ENCODE measurements at places on chromosomes 12 and 14.

DNA sequence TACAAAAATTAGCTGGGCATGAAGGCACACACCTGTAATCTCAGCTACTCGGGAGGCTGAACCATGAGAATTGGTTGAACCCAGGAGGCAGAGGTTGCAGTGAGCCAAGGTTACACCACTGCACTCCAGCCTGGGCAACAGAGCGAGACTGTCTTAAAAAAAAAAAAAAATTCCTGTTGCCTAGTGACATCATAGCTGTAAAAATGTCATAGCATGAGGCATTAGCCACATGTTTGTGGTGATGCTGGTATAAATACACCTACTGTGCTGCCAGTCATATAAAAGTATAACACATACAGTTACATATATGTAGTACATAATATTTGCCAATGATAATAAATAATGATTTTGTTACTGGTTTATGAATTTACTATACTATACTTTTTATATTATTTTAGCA lies 22.2 kb downstream of the SLC41A2 start:
- DNase-seq, result no peak

- no peak for DNase-seq
Measured at GRCh38 chr12:12564911-12565310, 2.2 kb upstream of the DUSP16 start.

- DNase-seq, result peak; percentile 51
Measured at GRCh38 chr12:92144631-92145480, 790 bp downstream of the BTG1 start.

- DNase-seq, result no peak
Measured at GRCh38 chr12:129296671-129297070, 443.4 kb downstream of the GLT1D1 start.

- no peak for DNase-seq
Measured at GRCh38 chr14:20687362-20688166, 1.0 kb upstream of the ANG start.

- DNase-seq, result no peak
Measured at GRCh38 chr12:5165296-5165970, 121.8 kb downstream of the KCNA5 start.

- DNase-seq, result no peak
Measured at GRCh38 chr14:20204721-20205120, 14.0 kb downstream of the OR11G2 start.

DNA sequence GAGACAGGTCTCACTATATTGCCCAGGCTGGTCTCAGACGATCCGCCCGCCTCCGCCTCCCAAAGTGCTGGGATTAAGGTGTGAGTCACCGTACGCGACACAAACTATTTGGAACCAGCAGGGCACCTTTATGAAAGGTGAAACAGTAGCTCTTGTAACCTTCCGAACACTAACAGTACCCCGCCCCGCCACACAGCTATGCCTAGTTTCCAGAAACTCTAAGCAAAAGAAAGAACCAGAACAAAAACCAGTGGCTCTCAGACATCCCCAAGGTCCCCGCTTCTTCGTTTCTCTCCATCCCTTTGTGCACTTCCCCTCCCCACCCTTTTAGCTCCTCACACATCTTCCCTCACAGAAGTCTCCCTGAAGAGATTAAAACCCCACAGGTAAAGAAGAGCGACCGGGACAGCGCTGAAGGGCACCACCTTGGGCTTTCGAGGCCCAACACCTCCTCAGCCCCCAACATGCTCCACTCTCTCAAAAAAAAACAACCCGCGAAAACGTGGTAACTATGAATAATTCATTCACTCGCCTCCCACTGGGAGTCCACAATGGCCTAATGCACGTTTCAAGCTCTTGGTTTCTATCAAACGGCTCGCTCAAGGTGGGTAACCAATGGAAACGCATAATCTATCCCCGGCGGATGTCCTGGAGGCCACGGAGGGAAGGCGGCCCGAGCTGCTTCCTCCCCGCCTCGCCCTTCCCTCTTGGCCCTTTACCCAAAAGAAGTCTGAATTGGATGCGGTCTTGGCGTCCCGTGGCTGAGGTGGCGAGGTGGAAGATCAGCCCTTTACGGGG lies 877 bp downstream of the BAG5 start:
- DNase-seq, result no peak

DNA sequence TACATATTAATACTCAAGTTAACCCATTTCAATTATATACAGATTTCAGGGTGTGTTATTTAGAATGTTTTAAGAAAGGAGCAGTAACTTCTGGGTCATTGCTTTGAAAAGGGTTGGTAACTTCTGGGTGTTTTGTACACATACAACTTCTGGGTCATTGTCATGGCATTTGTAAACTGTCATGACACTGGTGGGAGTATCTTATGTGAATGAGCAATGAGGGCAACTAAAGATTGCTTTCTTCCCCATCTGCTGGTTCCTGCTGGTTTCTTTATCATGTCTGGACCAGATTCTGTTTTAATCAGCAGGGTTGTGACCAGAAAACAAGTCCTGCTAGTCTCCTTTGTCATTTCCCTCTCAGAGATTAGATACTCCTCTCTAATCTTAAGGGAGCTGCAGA lies 713.3 kb downstream of the LRFN5 start:
- no peak for DNase-seq

GRCh38 chr14:47872588-47872987 lies 197.2 kb upstream of the MDGA2 start:
- no peak for DNase-seq

GRCh38 chr14:67882986-67883555 lies 63.5 kb downstream of the RAD51B start:
- DNase-seq, result no peak

Measured in hypothalamus (tissue), 51 donors.